Kidney (tissue), 22 donors: ENCODE measurements at places on chromosomes 6 and 20. TPM values are rescaled to one million over a fixed set of nuclear protein-coding genes. Genes with fewer than 3 reads are reported as not detected.

DNA sequence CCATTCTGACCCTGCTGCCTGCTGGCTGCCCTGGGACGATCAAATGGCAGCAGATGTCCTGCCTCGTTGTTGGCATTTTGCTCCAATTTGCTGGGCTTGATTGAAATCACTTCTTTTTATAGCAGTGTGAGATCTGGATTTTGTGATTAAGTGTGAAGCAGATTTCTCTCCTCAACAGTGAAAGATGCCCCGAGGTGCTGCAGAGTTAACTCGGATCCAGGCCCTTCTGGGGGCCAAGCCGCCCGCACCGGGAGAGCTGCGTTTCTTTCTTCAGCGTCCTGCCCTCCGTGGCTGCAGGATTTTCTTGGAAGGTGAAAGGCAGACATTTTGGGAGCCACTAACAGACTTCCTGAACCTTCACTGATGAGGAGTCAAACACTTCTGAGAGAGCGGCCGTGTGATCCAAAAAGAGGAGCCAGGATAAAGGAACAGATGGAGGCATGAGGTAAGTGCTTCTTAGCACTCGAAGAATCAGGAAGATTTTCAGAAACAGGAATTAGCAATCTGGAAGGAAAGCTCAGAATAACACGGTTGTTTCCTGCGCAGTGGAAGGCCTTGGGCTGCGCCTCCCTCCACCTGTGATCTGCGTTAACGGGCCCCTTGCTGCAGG, 139.5 kb upstream of the AFDN start:
- H3K27me3 ChIP-seq: no peaks in the 10 kb centered on the region
- H3K36me3 ChIP-seq: no peaks in the 10 kb centered on the region

SLX4IP gene
- total RNA-seq: 7.6 TPM

- no peak for DNase-seq
- H3K36me3 ChIP-seq: no peaks in the 10 kb centered on the region
- no peak overlapping the region for H3K4me3 ChIP-seq
- H3K27ac ChIP-seq: no peak overlapping the region
Observed at GRCh38 chr6:1379788-1380147, 9.6 kb upstream of the FOXF2 start.

- no peak overlapping the region for H3K27ac ChIP-seq
- no peaks in the 10 kb centered on the region for H3K27me3 ChIP-seq
- H3K36me3 ChIP-seq: peaks cover 10% of the 10 kb centered on the region
- H3K4me1 ChIP-seq: no peaks in the 10 kb centered on the region
Observed at GRCh38 chr6:105363100-105363754, 39.7 kb downstream of the PREP start.

DNA sequence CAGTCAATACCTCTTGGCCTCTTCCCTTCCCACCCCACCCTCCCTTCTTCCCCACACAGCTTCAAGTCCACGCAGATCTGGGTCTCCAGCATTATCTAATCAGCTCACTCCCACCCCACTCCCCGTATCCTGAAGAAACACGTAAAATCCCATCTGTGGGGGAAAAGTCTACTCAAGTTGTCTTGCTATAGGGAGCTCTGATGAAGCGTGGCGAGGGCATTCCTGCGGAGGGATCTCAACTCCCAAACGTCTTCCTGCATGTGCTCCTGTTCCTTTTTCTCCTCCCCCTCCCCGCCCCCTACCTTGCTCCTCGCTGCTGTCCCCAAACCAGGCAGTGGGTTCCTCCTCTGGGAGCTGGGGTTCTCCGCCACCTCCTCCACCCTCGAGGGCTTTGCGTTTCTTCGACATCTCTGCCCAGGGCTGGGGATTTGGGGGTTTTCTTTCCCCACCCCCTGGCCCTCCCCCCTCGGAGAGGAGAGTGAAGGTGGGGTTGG, 181.8 kb downstream of the TBXT start:
- H3K4me1 ChIP-seq: peaks cover 6% of the 10 kb centered on the region
- no peak overlapping the region for H3K27ac ChIP-seq
- no peak overlapping the region for H3K4me3 ChIP-seq
- H3K36me3 ChIP-seq: no peaks in the 10 kb centered on the region
- peak; percentile 62 for DNase-seq

- no peak overlapping the region for H3K27ac ChIP-seq
- H3K36me3 ChIP-seq: no peaks in the 10 kb centered on the region
- H3K4me3 ChIP-seq: no peak overlapping the region
- no peak for DNase-seq
- H3K27me3 ChIP-seq: no peaks in the 10 kb centered on the region
- peaks cover 19% of the 10 kb centered on the region for H3K4me1 ChIP-seq
Observed at GRCh38 chr20:43938017-43938655, 23.5 kb downstream of the TOX2 start.

NNAT gene
- total RNA-seq: 0.25 TPM
